Activated CD4-positive, alpha-beta memory T cell treated with anti-CD3 and anti-CD28 coated beads, Interleukin-2, amount 10 ng/mL, durations not matched to agents 7 days and 5 days (primary cell): ENCODE measurements at places on chromosomes 1 and 21.

GRCh38 chr1:40567825-40568224 lies 36.4 kb downstream of the ZNF684 start:
- no peak for DNase-seq

DNA sequence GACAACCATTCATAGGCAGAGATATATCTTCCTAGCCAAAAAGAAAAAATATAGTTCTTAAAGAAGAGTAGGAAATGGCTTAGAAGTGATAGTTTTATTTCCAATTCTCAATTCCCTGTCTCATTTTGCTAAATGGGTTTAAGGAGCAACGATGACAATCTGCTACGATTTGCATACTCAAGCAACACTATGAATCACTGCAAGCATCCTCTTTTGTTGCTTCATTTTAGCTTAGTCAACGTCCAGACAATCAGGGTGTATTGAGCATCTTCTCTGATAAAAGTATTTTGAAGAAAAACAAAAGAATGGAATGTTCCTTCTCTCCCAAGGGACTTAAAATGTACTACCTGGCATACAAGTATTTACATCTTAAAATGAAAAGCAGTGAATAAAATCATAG lies 80.6 kb downstream of the RGS7 start:
- DNase-seq = no peak

DNA sequence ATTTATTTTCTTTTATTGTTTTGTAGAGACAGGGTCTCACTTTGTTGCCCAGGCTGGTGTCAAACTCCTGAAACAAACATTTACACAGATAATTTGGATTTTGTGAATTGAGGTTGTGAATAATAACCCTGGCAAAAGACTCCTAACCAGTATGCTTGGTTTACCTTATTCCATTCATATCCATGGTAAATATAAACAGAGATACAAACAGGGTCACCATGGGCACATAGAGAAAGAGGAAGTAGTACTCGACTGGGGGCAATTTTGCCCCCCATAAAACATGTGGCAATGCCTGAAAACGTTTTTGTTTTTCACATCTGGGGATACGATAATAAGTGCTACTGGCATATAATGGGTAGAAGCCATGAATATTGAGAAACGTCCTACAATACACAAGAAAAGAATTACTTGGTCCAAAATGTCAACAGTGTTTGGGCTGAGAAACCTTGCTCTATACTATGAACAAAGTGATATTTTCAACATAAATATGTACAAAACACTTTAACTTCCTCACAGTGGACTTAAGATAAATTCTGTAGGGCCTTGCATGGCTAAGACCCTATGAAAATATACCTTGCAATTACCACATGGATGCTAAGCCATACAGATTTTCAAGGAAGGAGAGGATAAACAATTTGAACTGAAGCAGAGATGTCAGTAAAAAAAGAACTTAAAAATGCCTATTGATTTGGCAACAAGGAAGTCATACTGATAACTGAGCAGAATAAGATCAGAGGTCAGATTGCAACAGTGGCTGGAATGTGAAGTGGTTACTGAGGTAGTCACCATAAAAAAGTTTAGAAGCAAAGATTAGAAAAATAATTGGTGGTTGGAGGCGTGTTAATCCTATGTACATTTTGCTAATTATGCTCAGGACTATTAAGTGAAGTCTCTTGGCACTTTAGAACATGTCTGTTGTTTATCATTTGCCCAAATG lies 27.4 kb upstream of the ASPM start:
- no peak for DNase-seq

- no peak for DNase-seq
Observed at GRCh38 chr21:14557413-14557812, 11.3 kb upstream of the SAMSN1 start.

- peak; percentile 36 for DNase-seq
Observed at GRCh38 chr1:1782399-1783221, 4.3 kb upstream of the NADK start.

DNA sequence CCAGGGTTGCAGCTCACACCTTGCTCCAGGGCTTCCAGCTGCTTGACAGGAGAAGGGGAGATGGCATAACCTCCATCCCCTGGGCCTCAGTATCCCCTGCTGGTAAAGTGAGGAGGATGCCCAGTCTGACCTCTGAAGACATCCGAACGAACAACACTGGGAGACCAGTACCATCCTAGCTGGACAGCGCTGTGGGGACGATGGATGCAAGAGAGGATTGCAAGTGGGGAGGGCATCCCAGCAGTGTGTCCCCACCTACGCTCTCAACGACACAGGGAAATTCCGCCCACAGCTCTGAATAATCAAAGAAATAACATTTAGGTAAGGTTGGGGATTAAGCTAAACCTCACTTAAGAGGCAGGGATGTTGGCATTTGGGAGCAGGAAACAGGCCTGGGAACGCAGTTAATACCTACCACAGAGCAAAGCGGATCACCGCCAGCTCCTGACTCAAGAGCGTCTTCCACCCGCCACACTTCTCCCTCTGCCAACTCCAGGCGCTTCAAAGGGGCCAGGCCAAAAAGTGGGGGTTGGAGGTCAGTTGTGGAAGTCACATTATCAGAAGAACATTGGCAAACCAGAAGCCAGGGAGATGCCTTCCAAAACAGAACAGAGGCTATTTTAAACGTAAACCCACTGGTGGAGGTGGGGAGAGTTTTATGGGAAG lies 47.6 kb downstream of the SSBP3 start:
- DNase-seq = no peak

DNA sequence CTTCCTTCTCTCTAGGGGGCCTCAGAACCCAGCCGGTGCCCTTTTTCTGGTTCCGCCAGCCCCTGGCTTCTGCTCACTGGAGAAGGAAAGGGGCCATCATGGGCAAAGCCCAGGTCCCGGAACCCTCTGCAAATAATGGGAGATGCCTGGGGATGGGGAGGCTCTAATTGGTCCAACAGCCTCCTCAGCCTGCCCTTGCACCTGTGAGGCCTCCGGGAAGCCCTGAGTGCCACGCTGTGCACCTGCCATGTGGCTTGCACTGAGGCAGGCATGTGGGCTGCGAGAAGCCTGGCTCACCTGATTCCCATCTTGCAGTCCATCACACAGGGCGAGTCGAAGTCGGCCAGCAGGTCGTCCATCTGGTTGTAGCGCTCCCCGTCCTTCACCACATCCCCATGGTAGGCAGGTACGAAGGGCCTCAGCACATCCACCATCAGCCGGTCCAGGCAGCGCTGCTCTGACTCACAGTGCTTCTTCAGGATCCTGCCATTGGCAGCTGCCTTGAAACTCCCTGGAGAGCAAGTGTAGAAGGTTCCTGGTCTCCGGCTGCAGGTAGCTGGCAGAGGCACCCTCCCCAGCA lies 92.1 kb downstream of the ITPKB start:
- no peak for DNase-seq

DNA sequence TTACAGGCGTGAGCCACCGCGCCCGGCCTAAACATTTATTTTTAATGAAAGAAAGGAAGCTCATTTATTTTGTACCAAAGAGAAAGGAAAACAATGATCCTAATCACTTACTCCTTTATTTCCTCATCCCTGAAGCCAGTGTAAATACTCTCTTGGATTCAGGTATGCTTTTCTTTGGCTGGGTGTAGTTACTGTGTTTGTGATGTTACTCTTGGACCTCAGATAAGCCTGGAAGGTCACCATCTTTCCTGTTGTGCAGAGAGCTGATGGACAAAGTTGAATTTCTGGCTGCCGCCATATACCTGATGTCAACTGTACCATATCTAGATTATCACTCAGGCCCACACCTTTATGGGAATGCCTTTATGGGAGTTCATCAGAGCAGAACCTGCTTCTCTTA lies 35.4 kb upstream of the FOXE3 start:
- no peak for DNase-seq

- no peak for DNase-seq
Observed at GRCh38 chr1:210440081-210440480, 111.4 kb downstream of the HHAT start.

GRCh38 chr1:53685272-53686051 lies 53.5 kb downstream of the GLIS1 start:
- DNase-seq = no peak

- no peak for DNase-seq
Observed at GRCh38 chr1:206041640-206042039, 11.3 kb upstream of the RHEX start.

GRCh38 chr1:6093071-6093470 lies 47.4 kb downstream of the KCNAB2 start:
- no peak for DNase-seq

GRCh38 chr1:180849031-180849775 lies 63.5 kb upstream of the KIAA1614 start:
- no peak for DNase-seq

DNA sequence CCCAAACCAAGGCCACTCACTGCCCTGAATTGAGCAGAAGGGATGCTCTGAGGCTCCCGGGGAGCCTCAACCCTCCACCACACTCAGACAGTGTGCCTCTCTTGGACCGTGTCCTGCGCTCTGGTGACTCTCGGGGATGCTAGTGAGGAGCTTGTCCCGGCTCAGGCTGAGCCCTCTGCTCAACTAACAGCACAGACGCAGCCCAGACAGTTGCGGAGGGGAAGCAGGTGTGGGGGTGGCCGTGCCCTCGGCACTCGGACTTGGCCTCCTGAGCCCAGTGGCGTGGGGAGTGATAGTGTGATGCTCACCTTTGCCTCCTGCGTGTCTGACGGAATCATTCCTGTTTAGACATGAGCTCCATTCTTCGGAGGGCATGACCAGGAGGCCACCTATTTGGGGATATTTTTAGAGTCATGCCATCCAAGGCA lies 15.4 kb upstream of the SLC19A1 start:
- no peak for DNase-seq

GRCh38 chr1:163191301-163191700 lies 11.4 kb downstream of the RGS5 start:
- DNase-seq = no peak

- DNase-seq = no peak
Observed at GRCh38 chr1:47575855-47576757, 138.3 kb downstream of the FOXD2 start.

- DNase-seq = no peak
Observed at GRCh38 chr1:3234956-3235355, 166.0 kb downstream of the PRDM16 start.

GRCh38 chr1:232635778-232636356 lies 5.9 kb upstream of the SIPA1L2 start:
- DNase-seq = no peak

DNA sequence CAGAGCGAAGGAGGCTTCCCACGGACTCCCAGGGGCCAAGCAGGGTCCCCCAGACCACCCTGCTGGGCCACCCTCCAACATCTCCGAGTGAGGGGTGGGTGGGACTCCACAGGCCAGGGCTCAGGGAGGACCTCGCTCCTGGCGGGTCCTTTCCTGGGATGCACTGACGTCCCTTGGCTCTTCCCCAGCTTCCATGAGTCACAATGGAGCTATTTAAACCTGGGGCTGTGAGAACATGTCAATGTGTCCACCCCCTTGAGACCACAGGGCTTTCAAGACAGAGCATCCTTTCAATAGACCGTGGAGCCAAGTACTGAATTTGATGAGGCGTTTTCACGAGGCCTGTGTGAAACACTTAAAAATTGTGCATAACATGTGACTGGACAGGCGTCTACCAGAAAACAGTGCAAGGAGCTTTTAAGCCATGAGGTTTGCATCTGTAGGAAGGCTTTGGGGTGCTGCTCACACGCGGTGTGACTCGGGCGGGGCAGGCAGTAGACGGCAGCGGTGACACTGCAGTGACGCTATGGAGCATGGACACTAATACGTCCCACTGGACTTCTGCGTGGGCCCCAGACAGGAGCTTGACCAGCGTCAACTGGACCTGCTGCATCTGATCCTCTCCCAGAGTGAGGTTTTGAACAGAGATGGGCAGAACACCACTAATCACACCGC lies 24.1 kb upstream of the NPHP4 start:
- DNase-seq = no peak

DNA sequence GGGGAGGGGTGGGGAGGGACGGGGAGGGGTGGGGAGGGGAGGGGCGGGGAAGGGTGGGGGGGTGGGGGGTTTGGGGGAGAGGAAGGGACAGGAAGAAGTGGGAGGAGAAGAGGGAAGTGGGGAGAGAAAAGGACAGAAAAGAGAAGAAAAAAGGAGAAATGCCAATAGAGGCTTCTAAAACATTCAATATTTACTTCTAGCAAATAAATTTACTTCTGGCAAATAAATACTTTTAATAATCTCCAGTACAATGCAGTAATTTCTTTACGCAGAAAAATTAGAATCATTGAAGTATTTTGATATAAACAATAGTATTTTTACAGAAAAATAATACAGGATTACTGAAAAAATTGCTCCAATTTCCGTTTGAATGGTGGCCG lies 9.4 kb upstream of the GPR161 start:
- no peak for DNase-seq

- DNase-seq = no peak
Observed at GRCh38 chr1:119323216-119323982, 45.2 kb upstream of the HAO2 start.

GRCh38 chr1:24693827-24694379 lies 50.8 kb downstream of the SRRM1 start:
- DNase-seq = no peak

GRCh38 chr1:244207935-244208244 lies 156.8 kb downstream of the ZBTB18 start:
- no peak for DNase-seq

DNA sequence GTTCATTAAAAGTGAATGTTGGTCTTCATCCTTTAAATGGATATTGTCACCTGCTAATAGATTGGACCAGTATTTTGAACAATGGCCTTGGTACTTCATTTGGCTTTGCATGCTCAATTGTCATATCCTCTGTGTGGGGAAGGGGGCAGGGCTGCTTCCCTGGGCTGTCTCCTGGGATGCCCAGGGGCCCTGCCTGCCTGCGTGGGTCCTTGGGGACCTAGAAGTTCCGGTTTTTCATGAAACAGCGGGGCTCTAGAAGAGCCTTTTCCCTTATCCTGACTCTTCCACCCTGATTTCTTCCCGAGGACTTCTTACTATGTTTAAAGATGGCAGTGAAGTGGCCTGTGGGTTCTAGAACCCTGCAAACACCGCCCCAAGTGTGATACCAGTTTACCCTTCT lies 97.5 kb downstream of the DISC1 start:
- no peak for DNase-seq

- no peak for DNase-seq
Observed at GRCh38 chr21:36403713-36404112, 18.5 kb downstream of the CHAF1B start.

- no peak for DNase-seq
Observed at GRCh38 chr1:83761167-83762038, 237.5 kb downstream of the TTLL7 start.

GRCh38 chr1:39988618-39989343 lies 33.8 kb downstream of the MFSD2A start:
- no peak for DNase-seq

DNA sequence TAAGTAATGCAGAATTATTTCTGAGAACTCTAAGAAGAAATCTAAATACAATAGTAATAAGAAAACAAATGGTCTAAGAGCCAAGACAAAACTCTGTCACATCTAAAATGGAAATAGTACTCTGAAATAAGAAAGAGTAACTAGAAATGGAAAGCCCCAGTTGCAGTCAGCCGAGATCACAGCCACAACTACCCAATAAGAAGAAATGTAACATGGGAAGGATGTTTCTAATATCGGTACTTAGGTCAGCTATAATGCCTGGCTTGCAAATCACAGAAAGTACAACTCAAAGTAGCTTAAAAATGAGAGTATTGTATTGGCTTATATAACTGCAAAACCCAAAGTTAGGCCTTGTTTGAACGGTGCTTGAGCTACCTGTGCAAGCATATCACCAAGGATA lies 58.6 kb upstream of the USP25 start:
- no peak for DNase-seq

- no peak for DNase-seq
Observed at GRCh38 chr1:66711420-66711819, 40.8 kb upstream of the DYNLT5 start.

GRCh38 chr1:84991097-84991920 lies 5.6 kb downstream of the MCOLN2 start:
- no peak for DNase-seq
